ENCODE measurements at places on chromosomes 4 and X.

GRCh38 chr4:80185787-80186548 is 11.3 kb upstream of the PRDM8 start:
- no peak for DNase-seq

DNA sequence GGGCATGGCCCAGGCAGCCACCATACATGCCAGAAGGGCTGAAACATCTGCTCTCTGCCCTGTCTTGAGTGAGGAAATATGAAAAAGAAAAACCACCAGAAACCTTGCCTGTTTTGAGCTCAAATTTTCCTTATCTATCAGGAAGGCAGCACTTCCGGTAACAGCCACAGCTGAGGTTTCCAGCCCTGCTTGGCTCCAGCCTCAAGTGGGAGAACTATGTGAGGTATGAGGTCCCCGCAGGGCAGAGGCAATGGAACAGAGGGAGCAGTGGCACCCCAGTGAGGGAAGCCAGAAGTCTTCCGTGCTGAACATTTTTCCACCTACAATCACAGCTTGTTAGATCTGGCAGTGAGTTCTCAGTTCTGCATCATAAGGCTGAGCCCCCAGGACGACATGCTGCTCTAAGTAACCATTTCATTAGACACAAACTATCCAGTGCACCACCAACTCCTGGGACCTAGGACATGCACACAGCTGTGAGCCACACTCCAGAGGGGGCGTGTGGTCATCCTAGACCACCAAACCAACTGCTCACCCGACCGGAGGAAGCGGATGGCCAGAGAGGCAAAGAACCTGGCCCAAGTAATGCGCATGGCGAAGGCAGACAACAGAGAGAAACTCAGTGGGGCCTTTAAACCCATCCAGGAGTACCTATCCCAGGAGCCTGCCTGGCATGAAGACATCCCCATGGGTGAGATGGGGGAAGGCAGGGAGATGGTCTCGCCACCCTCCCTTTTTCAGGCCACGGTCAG is 22.6 kb downstream of the WDR1 start:
- no peak for DNase-seq

- DNase-seq = no peak
Measured at GRCh38 chr4:62226082-62226481, 1026.0 kb downstream of the ADGRL3 start.

DNA sequence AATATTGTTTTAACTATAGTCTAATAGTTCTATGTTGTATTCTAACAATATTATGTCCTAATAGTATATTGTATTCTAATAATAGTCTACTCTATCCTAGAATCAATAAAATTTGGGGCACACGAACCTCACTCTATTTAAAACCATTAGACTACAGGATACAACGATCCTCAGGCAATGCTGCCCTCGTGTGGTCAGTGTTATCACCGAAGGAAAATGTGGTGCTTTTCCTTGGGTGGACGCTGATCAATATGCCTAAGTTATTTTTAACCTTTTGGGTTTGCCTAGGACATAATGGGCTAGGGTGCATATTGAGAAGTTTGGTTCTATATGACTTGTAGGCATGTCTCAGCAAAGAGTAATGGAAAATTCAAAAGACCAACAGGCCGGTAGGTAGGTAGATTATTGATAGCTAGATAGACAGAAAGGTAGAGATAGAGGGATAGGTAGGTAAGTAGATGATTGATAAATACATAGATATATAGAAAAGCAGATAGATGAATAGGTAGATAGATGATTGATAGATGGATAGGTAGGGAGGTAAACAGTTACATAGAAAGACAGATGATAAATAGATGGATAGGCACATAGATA is 75.1 kb downstream of the PRKX start:
- DNase-seq = peak; percentile 38

DNA sequence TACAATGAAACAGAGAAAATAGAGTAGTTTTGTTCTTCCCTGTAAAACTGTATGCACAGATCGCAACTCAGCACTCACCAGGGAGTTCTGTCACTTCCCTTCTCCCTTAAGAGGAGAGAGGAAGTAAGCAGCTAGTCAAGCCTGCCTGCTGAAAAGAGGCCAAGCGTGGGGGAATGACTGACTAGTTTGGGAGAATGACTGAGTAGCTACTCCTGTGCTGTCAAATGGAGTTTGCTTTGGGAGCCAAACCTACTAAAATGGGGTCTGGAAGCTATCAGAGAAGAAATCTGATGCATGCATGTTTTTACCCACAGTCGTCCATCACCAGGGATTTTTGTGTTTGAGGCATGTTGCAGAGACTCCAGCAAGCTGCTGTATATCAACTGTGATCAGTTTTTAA is 54.6 kb upstream of the LHFPL1 start:
- peak; percentile 4 for DNase-seq

DNA sequence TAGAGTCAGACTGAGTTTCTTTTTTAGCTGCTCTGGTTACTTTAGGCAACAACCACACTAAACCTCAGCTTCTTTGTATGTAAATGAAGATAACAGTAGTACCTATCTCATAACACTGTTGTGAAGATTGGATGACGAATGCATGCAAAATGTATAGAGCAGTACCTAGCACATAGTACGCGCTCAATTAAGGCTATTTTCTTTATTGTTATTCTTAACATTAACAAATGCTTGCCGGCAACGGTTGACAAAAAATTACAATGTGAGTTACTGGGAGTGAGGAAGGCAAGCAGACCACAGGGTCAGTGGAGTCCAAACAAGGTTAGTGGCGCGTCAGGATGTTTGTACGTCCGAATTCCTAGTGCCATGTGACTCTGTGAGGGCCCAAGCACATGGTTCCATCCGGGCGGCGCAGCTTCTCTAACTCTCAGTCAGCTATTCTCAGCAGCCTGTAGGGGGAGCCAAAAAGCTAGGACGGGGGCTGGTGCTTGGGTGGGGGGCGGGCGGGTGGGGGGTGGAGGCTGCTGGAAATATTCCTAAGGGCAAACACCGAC is 821 bp upstream of the NALF2 start:
- DNase-seq = no peak

- DNase-seq = no peak
Measured at GRCh38 chr4:78596111-78596742, 44.7 kb downstream of the ANXA3 start.

- no peak for DNase-seq
Measured at GRCh38 chr4:73705721-73706120, 34.6 kb upstream of the CXCL8 start.

DNA sequence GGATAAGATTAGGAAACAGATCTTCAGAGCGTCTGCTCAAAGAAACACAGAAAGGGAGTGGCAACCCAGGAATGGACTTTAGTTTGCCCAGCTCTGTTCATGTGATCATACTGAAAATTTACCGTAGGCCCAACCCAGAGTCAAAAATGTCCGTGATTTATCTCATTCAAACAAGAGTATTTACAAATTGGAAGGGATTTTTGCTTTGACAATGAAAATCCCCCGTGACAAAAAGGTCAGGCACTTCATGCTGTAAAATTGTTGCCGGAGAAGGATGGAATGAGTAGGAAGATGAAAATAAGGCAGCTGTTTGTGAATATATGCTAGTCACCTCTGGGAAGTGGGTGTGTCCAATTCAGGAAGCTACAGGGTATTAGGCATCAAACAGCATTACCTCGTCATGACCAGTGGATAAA is 1.2 kb downstream of the SULT1B1 start:
- no peak for DNase-seq

DNA sequence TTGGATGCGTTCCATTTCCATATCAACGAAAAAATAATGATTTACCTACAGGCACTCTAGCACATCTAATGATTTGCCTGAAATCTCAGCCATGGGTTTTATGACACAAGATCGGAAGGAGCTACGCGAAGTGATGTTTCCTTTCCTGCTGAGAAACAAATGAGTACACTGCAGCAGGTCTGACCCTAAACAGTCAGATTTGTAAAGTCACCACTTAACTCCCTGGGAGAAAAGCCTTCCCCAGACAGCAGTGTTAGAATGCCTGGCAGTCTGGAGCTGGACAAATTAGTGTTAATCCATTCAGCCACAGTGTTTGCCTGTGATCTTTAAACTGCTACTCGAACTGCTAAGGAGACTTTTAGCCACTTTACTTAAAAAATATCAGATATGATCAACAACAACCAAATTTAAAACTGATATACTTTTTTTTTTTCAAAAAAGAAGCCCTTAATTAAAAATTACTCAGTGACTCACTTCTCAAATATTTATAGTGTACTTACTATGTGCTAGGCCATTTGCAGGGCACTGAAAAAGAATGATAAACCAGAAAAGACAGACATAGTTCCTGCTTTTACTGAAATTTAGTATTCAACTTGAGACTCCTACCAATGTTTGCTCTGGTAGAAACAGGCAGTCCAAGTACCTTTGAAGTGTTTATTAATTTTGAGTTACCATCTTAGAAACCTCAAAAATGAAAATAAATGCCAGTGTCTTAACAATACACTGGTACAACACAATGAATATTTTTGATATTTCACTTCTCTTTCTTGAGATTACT is 104.5 kb downstream of the SHISA3 start:
- no peak for DNase-seq

DNA sequence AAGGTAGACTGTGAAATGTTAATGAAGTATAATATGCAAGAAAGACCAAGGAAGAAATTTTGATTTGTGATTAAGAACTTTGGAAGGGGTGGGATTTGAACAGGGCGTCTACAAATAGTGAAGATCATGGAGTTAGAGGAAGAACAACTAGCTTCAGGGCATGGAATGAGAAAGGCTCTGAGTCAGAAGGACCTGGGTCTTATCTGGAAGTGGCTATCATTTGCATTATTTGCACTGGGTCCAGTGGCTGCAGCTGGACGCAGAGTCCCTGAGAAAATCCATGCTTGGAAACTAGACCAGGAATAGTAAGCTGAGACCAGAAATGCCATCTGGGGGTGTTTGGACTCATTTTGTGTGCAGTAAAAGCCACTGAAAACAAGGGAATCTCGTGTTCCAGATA is 4.3 kb upstream of the LIMCH1 start:
- DNase-seq = no peak

GRCh38 chrX:136620780-136621179 is 27.2 kb upstream of the CD40LG start:
- DNase-seq = no peak

GRCh38 chrX:154046940-154047610 is 27.4 kb upstream of the IRAK1 start:
- DNase-seq = no peak

- DNase-seq = no peak
Measured at GRCh38 chrX:3393581-3394111, 47.2 kb upstream of the MXRA5 start.

- no peak for DNase-seq
Measured at GRCh38 chr4:71338846-71339593, at the start of gene SLC4A4. Gene SLC4A4, plus strand, starts transcription at chr4:71339020.

GRCh38 chr4:23001478-23001877 is 308.7 kb downstream of the GBA3 start:
- DNase-seq = no peak

DNA sequence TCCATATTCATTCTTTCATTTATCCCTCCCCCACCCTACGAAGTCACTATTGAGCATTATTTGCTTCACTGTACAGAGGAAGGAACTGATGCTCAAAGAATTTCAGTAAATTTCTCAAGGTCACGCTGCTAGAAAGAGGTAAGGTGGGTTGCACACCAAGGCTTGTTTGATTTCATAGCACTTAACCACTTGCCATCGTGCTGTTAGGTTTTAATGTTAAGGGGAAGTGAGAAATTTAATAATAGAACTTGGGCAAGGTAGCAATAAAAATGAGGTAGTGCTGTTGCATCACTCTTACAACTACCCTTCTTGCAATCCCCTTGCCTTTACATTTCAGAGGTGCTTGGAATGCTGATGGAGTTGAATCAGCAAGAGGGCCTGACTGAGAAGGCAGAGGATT is 343.1 kb downstream of the MID1IP1 start:
- DNase-seq = peak; percentile 81

GRCh38 chr4:139229534-139230039 is 50.4 kb downstream of the MGARP start:
- DNase-seq = peak; percentile 66

GRCh38 chr4:140769209-140769608 is 13.0 kb upstream of the TBC1D9 start:
- no peak for DNase-seq

DNA sequence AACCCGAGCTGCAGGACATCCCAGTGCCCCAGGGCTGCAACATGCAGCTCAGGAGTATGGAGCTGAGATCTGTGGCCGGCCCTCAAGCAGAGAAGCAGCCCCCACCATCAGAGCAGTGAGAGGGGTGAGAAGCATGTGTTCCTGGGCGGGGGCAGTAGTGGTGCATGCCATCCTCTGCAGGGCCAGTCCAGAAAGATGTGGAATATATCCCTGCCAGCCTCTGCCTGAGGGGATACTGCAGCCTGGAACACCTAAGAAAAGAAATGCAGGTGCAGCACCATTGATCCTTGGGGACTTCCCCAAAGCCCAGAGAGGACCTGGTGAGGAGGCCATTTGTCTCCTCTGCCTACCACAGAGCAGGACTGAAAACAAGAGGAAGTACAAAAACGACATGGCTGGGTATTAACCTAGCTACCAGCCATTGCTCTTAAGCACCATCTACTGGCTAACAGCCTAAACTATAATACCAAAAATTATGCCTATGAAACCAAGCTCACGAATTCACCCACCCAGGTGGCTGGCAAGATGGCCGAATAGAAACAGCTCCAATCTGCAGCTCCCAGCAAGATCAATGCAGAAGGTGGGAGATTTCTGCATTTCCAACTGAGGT is 158.8 kb downstream of the ADGRA3 start:
- DNase-seq = no peak

DNA sequence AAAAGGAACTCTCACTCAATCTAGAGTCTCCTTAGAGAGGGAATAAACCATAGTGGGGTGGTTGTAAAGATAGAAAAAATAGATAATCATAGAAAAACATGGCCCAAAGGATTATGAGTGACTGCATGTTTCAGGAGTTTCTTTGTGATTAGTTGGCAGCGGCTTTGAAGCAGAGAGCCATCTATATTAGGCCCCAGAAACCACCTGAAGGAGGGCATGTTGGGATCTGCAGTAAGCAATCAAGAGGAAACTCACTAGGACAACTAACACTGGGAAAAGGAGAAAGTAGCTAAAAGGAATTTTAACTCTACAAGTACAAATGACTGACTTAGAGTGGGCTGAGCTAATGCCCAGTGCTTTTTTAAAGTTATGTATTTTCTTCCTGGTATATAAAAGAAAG is 269.2 kb upstream of the NRK start:
- no peak for DNase-seq

DNA sequence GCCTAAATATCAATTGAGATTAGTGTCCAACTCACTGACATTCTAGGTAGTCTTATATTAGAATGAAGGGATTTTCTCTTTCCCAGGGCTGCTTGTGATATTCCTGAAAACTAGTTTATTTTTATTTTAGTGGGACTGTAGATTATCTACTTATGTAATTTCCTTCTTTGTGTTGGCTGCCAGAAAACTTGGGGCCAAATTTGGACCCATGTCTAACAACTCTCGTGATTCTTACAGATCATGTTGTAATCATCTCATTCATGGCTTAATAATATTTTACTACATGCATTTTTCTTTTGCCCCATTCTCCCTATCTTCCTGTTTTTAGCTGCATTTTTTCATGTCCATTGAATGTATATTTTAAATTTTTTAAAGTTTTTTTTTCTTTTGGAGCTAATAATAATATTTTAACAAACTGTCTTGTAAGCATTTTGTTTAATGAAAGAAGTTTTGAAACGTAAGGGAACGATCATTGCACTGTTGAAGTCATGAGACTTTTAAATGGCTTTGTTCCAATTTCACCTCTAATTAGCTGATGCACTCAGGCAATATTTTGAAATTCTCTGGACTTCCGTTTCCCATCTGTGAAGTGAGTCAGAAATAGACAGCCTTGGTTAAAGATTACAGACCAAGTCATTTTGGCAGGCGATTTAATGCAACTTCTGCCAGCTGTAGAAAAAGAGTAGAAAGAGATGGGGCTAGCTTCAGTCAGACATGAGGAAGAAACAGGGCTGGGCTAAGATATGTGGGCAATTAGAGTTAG is 14.3 kb upstream of the TDO2 start:
- DNase-seq = no peak

GRCh38 chrX:35445912-35446311 is 352.2 kb upstream of the MAGEB16 start:
- no peak for DNase-seq

Measured in B cell (primary cell).